NT2/D1 (cell line): ENCODE measurements at places on chromosomes 6 and 20.

DNA sequence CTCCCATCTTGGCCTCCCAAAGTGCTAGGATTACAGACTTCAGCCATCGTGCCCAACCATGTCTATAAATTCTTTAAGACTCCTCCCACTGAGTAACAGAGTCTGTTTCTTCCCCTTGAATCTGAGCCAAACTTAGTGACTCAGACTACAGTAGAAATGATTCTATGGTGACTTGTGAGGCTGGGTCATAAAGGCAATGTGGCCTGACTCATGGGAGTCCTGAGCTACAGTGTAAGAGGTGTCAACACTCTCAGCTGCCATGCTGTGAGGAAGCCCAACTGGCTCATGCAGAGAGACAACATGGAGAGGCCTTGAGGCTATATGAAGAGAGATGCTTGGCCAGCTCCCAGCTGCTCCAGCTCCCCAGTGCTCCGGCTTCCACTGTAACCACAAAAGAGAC is 5.2 kb upstream of the NRSN2 start:
- DNase-seq = no peak

- no peak for DNase-seq
Measured at GRCh38 chr20:20603339-20603990, 109.0 kb downstream of the RALGAPA2 start.

DNA sequence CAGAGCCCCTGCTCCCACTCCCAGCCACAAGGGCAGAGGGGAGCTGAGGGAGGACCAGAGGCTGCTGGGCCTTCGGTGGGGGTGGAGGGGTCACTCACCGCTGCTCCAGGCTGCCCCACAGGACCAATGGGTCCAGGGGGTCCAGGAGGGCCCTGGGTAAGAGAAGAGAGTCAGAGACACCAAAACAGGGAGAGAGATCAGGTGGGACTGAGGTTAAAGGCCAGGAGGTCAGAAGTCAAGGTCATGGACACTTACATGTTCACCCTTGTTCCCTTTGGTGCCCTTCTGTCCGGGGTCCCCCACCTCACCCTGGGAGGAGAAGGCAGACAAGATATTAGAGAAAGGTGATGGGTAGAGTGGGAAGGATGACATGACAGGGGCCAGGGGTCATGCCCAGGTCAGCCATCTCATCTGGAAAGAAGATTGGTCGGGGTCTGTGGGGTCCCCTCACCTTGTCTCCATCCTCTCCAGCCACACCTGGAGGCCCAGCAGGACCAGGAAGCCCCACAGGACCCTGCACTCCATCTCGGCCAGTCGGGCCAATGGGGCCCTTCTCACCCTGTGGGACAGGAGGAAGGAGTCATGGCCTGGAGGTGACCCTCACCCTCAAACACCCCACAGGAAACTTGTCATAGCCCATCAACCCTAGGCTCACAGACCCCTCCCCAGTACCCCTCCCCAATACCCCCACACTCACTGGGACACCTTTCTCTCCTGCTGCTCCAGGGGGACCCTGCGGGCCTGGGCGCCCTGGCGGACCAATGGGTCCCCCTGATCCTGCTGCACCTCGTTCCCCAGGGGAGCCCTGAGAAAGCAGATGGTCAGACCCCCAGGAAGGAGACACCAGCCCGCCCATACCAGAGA is 21.0 kb downstream of the COL11A2 start:
- DNase-seq = no peak

DNA sequence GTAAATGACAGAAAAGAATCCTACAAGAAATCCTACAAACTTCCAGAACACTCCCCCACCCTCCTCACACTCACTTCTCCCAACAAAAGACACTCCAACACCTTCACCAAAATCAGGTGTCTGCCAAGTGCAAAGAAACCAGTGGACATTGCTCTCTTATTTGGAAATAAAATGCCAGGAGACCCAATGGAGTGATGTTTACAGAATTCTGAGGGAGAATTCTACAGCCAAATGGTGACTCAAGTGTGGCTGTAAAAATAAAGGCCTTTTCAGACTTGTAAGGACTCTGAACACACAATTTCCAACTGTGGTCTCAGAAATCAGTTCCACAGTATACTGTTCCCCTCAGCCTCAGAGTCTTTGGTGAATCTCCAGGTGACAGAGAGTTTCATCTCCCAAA is 109.6 kb upstream of the CARMIL1 start:
- no peak for DNase-seq

- DNase-seq = no peak
Measured at GRCh38 chr6:116298973-116299372, 19.2 kb upstream of the TSPYL1 start.

- no peak for DNase-seq
Measured at GRCh38 chr6:149114167-149114566, 203.3 kb upstream of the TAB2 start.

DNA sequence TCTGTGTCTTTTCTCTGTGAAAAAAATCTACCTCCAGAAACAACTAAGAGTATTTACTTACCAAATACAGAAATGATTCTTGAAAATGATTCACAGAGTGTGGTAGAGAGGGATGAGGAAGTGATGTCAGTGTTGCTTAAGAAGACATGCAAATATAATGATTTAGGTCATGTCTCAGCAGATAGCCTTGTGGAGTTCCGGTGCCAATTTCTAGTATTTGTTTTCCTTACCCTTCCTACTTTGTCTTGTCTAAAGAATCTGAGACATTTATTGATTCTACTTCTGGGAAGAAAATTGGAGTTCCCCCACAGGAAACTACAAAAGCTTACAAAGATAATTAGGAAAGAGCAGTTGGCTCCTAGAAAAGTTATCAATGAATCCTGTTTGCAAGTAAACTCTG is 68.8 kb downstream of the GJA1 start:
- DNase-seq = no peak

DNA sequence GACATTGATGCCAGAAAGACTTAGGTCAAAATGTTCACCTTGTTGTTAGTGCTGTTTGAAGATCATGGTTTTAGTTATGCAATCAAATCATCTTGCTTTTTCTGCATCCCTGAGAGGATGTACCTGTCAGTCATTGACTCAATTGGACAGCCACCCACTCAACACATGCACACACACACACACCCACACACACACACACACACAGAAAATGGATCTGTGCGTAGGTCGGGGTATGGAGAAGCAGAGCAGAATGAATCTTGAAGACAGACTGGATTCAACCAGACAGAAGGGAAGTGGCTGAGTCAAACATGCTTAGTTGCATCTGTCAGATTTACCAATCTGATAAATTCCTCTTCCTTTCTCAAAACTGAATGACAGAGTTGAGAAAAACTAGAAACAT is 19.1 kb upstream of the ZSCAN23 start:
- DNase-seq = no peak

DNA sequence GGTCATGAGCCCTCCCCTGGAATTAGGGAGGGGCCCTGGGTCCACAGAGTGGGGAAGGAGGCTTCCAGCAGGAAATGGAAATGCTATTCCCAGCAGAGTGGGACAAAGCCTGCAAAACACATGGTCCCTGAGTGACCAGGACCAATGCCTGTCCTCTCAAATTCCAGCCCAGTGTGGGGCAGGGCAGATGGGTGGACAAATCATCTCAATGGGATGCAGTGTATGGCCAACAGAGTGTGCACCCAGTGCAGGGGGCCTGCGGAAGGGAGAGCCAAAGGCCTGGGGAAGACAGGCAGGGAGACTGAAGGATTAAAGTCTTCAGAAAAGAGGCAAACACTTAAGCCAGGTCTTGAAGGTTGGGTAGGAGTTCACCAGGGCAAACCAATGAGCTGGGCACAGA is 28.7 kb upstream of the PHACTR3 start:
- no peak for DNase-seq

- DNase-seq = peak; percentile 11
Measured at GRCh38 chr6:108492131-108492766, 68.5 kb upstream of the FOXO3 start.

DNA sequence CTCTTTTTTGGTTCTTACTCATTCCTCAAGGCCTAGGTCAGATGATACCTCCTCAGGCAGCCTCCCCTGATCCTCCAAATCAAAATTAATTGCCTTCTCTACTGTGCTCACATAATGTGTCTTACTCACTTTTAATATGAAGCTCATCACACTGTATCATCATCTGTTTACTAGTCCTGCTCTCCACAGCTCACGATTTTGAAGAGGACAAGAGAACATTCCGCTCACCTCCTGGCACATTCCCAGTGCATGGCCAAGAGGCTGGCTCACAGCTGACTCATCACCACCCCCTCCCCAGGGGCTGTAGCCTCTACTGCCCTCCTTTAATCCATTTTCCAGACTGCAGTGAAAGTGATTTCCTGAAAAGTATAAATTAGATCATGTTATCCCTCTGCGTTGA is 133.1 kb downstream of the ALDH8A1 start:
- DNase-seq = no peak

GRCh38 chr6:36962874-36963273 is 8.3 kb downstream of the PI16 start:
- DNase-seq = peak; percentile 54
